ENCODE measurements at places on chromosomes 4 and X.

DNA sequence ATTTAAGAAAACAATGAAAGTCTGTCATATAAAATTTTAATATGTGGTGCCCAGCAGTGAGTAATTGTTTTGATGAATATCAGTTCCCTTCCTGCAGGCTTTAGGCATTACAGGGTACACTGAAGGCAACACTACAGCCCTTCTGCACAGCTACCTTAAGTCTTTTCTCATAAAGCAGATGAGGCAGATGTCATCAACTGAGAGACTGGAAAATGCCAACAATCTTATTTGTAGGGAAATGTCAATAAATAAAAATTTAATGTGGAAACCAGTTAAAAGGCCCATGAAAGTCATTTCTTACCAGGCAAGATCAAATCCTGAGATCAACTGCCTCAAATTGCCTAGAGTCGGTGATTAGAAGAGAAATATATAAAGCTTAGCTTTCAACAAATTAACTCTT, 193.4 kb upstream of the NWD2 start:
- DNase-seq, result no peak

- no peak for DNase-seq
Measured at GRCh38 chr4:83028976-83029375, 6.0 kb upstream of the COPS4 start.

DNA sequence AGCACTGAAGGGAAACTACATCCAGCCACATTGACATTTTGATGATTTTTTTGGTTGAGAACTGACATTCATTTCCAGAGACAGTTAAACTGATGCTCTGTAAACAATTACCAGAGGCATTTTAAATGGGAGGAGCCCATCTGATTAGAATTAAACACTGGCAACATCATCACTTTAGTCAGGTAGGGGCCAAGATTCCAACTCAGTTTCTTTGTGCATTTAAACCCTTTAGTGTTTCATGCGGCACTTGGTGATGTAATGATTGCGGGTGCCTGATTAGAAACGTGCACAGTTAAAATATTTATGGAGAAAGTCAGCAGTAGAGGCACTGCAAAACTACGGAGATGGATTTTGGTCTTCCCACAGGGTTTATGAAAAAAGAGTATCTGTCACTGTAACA, 16.1 kb downstream of the TNIP3 start:
- DNase-seq, result no peak

GRCh38 chrX:111680988-111681779, at the start of gene ALG13:
Gene ALG13, plus strand, starts transcription at chrX:111681170. Its CDS starts 49 bp downstream, at chrX:111681219.
- DNase-seq, result peak; percentile 76

DNA sequence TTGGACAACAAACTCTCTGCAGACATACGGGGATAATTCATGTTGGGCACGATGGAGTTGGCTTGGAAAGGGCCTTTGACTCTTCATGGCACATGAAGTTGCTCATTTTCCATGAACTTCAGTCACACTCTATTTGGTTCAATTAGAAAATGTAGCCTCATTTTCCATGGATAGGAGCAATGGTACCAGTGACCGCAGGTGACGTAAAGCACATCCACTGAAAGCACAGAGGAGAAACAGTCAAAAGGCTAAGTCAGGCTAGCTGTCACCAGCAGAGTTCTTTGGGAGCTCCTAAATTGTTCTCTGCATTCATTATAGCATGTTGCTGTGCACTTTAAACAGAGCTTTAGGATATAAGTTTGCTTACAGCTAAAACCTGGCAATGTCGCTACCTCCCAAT, 39.9 kb upstream of the MAP3K15 start:
- DNase-seq, result no peak

DNA sequence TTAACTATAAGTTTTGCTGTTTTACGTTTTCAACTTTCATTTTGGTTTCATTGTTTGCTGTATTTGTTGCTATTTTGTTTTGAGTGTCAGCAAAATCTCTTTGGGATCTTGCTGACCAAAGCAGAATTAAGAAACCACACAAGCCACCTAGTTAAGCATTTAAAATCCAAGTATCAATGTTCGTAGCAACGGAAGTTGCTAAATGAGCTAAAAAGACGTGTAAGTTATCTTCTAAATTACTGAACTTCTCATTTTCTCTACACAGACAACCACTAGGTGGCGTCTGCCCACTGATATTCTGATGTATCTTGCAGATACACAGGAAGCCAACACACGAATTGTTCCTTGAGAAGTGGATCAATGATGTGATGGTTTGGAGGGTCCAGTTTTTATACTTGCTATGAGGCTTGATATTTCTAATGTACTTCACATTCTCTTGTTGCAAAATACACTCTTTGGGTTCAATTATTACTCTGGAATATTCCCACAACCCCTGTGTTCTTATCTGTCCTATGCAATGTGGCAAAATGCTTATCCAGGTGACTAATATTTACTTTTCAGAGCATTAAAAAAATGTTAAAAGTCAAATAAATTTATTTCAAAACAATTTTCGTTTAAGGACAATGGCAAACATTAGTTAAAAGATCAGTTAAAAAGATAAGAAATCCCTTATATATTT, 250.5 kb downstream of the TECRL start:
- no peak for DNase-seq

DNA sequence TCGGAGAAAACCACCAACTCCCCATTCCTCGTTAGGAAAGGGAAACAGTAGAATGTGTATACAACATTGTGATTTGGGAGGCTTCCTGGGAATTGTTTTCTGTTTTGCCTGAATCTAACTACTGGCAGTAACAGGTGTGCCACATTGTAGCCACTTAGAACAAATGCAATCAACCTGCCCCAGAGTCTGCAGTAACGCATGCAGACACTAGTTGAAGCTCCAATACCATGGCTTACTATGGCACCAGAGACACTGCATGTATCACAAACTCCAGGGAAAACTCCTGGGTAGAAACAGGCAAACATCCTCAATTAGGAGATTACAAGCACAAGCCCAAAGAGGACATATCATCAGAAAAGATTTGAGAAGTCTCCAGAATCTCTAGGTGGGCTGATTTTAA, 154.2 kb upstream of the NEIL3 start:
- no peak for DNase-seq

- no peak for DNase-seq
Measured at GRCh38 chrX:136906921-136907510, 26.5 kb upstream of the RBMX start.

- no peak for DNase-seq
Measured at GRCh38 chr4:40686081-40686913, 56.6 kb upstream of the RBM47 start.

DNA sequence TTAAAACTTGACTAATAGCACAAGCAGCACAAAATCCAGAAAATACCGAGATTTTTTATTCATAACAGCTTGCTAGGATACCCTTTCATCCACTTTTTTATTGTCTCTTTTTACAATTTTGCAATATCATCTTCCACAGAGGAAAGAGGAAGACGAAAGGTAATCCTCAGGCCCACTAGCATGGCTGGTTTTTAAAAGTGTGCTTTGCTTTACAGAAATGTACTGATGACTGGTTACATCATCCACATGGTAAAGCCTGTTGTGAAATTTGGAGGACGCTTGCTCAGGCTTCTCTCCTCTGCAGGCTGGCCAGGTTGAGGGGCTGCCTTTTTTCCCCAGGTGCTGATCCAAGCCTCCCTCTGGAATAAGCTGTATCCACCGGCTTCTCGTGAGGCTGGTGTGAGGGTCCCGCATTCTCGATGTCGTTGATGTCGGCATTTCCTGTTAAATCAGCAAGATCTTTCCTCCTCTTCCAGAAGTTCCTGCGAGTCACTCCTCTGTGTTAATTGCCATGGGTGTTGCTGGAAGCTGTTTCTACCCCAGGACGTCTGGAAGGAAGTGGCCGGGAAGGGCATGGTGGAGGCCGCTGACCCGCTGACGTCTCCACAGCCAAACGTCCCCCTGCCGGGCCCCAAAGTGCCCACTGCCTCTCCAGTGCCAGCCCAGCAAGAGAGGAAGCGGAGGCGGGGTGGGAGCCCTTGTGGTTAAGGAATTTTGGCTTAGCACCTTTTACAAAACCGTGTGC, 5.8 kb upstream of the DGKQ start:
- DNase-seq, result no peak

- DNase-seq, result no peak
Measured at GRCh38 chr4:78578674-78579425, 27.3 kb downstream of the ANXA3 start.

GRCh38 chrX:148700021-148700420, 199.6 kb downstream of the AFF2 start:
- DNase-seq, result no peak

GRCh38 chr4:43339435-43339834, 446.9 kb downstream of the GRXCR1 start:
- no peak for DNase-seq

GRCh38 chrX:101668143-101668542, 8.5 kb upstream of the ARMCX2 start:
- DNase-seq, result no peak

DNA sequence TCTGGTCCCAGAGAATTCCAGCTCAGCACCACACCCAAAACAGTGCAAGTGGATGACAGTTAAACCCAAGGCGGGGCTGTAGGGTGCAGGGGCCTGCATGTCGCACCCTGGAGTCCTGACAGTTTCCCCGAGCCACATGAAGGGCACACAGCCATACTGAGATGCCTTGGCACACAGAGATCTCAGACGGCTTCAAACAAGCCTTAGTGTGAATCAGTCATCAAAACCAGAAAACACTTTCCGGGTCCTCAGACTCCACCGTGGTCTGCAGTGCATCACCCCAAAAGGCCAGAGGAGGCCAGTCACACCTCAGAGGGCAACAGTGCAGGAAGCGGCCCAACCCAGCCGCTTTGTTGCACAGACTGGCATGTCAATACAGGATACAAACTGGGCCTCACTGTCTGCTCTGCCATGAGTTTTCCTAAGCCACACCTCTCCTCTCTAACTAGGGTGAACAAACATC, 64.6 kb upstream of the ENPP6 start:
- DNase-seq, result peak; percentile 22

DNA sequence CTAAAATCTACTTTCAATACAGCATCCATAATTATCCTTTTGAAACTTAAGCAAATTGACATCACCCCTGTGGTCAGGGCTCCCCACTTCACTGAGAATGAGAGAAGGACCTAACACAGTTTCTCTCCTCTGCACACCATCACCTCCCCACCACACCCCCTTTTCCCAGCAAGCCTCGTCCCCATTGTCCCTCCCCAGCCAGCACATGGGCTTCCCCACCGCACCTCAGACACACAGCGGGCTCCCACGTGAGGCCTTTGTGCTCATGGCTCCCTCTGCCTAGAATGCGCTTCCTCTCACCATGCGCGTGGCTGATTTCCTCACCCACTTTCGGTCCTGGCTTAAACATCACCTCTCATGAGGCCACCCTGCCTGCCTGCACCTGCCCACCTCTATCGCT, 639.0 kb upstream of the FRG1 start:
- DNase-seq, result no peak

DNA sequence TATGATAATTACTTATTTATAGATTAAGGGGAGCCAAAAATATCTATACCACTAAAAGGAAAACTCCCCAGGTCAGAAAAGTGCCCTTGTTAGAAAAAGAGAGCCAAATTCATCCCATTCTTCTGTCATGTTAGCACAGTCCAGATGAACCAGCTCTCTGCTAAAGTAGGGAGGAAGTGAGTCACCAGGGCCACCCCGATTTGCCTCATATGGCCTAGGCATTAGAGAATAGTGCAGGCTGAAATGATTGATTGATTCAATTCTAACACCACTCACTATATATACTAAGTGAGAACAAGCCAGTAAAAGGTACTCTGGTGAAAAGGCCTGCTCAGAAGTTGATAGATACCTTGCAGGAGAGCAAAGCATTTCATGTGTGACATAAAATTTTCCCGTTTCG, 94.5 kb downstream of the SRPX start:
- DNase-seq, result no peak

GRCh38 chrX:41085512-41085877, 250 bp downstream of the USP9X start:
- DNase-seq, result peak; percentile 38

GRCh38 chr4:164012396-164013027, 518.0 kb downstream of the TMA16 start:
- DNase-seq, result no peak

GRCh38 chr4:156998500-156999174, 27.0 kb upstream of the PDGFC start:
- DNase-seq, result no peak

DNA sequence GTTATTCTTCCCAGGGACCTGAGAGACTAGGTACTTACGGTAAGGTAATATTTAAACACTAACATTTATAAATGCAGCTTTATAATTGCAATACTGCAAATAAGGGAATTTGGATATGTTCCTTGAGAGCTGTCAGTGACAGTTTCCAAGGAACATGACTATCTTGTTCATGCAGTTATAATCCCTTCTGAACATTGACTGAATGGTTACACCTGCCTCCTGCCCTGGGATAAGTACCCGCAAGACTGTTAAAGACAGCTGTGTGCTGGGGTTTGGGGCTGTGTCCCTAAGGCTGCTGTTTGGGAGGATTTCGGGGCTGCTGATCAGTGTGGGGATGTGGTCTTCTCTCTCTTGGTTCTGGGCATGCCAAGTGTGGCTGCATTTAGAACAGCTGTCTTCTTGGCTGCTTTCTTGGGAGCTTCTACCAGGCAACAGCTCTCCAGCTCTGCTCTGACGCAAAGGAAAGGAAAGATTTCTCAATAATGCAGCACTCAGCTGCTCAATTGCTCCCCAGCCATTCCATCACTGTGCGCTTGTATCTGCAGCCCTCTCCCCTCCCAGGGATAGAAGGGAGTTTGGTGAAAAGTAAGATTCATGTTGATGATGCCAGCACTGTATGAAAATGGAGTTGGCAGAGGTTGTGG, 298.8 kb upstream of the TAPT1 start:
- no peak for DNase-seq

DNA sequence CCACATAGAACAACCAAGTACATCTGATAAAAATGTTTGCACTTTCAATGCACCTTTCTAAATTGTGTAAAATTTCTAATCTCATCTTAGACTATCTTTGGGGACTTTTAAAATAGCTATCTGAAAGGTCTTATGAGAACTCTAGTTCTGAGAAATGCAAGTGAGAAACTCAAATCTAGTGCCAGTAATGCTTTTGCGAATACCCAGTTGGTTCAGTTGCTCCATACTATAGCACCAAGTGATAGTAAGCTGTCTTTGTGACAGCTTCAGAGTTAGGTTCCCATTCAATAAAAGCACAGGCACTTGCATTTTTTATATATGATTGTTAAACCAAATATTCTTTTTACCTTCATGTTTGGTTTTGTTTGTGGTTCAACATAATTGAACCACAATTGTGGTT, 4.5 kb upstream of the ITM2A start:
- no peak for DNase-seq

- DNase-seq, result no peak
Measured at GRCh38 chr4:180160195-180160983, 2082.8 kb upstream of the TENM3 start.

DNA sequence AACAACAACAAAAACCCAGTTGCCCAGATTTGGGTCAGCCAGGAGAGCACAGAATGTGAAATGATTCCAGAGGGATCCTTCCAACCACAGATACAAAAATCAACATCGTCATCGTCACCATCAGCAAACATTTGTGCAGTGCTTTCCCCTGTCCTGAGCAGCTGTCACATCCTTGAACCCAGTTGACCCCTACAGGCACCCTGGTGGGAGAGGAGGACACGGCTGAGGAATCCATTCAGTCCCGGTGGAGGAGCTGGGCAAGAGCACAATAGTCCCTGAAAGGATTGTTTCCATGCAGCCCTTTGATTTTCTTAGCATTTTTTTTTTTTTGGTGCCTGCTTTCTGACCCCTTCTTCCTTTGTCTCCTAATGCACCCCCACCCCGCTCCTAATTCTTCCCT, 37.1 kb upstream of the STX18 start:
- no peak for DNase-seq

- no peak for DNase-seq
Measured at GRCh38 chrX:133813971-133814370, 171.4 kb downstream of the GPC3 start.
